ENCODE measurements at places on chromosomes 4 and X.

- no peak for DNase-seq
Measured at GRCh38 chr4:104365618-104366017, 129.1 kb downstream of the CXXC4 start.

DNA sequence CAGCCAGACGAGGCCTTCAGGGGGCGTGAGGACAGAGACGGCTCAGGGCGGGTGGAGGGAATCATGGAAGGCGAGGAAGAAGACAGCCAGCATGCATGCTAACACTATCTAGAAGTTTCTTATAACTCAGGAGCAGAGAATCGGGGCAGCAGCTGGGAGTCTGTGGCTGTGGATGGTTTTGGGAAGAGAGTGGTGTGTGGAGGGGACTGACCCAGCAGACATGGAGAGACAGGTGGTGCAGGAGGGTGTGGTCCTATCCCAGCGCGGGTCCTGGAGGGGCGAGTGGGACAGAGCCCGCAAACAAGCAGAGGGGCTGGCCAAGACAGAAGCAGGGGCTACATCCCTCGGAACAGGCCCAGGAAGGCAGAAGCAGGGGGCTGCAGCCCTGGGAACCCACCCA is 192.1 kb downstream of the AFAP1 start:
- DNase-seq: no peak

GRCh38 chr4:80073473-80074008 is 512 bp upstream of the ANTXR2 start:
- DNase-seq: no peak

- DNase-seq: no peak
Measured at GRCh38 chrX:54820737-54821136, 13.2 kb downstream of the MAGED2 start.

Data from activated naive CD8-positive, alpha-beta T cell treated with anti-CD3 and anti-CD28 coated beads, Interleukin-2, amount 50 U/mL, for 16 hours (primary cell).